ENCODE measurements at places on chromosomes 7 and 10. TPM values are rescaled to one million over a fixed set of nuclear protein-coding genes. Genes with fewer than 3 reads are reported as not detected.

GRCh38 chr10:80289451-80290287, at the start of gene MAT1A:
TSS of gene MAT1A (minus strand) at chr10:80289658. CDS start at chr10:80289423, 235 bp downstream.
- peak; percentile 81 for DNase-seq

DNA sequence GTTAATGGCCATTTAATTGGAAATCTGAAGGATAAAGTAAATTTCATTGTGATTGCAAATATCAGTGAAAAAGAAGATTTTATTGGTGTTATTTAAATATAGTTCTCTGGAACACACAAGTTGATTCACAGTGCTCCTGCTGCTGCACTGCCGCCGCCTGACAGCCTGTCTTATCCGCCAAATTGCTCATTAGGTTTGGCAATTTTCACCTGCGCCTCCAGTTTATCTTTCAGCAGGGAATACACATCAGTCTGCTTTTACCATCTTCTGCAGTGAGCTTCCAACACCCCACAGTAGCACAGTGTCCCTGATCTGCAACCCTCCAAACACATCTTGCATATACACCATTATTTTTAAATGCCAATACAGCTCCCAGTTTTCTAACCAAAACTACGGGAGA, 308.3 kb downstream of the PARD3 start:
- DNase-seq, result no peak

The TMEM273 gene
- 4.3 TPM for total RNA-seq

DNA sequence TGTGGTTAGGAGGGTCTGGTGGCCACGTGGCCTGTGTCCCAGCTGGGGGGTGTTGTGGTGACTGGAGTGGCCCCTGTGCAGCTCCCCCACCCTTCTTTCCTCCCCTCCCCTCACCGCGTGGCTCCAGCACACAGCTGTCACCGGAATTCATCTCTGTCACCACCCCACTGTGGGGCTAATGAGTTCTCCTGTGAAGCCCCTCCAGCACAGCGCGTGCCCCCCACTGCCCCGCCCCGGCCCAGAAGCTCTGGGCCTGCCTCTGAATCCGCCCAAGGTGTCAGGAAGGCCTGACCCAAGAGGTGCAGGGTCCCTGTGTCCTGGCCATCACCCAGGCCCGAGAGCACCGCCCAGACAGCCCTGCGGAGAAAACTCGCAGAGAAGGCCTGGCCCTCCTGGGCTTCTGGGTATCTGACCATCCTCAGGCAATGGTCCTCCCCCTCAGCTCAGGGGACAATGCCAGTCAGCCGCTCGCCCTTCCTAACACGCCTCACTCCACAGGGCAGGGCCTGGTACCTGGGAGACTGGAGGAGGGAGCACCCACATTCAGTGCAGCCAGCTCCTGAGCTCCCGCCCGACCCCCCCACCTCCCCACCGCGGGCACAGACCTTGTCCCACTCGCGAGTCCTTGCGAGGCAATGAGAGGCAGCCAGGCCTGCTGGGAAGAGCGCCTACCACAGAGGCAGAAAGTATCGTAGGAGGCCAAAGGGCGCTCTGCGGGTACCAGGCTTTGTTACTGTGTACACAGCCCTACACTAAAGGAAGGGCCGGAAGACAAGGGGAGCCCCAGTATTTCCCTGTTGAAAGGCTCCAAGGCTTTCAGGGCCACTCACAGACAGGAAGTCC, 38.2 kb downstream of the GBX1 start:
- no peak for DNase-seq

- DNase-seq, result no peak
These were observed 5.7 kb upstream of the PIP start for GRCh38 chr7:143126146-143126545.

Measured in body of pancreas (tissue), 4 donors.